ENCODE measurements at places on chromosomes 6 and 20.

DNA sequence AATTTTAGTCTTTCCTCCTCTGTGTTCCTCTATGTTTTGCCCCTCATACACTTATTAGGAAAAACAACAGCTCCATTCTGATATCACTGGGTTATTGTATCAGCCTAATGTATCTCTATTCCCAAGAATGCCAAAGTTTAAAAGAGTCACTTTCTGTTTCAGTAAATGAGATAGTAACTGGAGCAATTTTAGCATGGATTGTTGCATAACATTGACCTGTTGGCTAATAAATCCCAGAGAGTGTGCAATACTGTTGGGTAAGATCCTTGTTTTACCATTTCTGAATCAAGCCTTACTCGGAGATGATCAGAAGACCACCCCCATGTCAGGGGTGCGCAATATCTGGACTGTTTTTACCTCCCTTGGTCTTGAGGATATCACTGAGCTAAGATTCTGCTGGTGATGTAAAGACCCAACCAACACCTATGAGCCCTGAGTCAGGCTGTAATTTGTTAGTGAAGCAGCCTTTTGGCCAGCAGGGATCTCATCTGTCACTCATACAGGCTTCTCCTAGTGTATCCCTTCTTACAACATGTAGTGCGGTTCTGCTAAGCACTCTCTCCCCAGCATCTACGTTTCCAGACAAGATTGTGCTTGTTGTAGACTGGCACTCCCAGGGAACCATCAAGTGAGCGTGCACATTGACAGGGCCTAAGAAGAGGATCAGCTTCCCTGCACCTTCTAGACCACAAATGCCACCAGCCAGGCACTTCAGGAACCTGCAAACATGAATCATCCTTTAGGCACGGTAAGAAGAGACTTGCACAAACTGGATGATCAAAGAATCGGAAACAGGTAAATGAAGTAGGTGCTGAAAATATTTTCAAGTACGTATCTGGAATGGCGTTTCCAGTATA lies 11.5 kb upstream of the IPCEF1 start:
- DNase-seq: no peak

GRCh38 chr20:16392346-16392745 lies 180.9 kb downstream of the KIF16B start:
- DNase-seq: no peak

- DNase-seq: no peak
These were observed 56.2 kb upstream of the RIPOR2 start for GRCh38 chr6:24991810-24992467.

- DNase-seq: no peak
These were observed 33.2 kb upstream of the AKAP7 start for GRCh38 chr6:131101911-131102680.

All from posterior cingulate gyrus (tissue), 11 donors.